ENCODE measurements at places on chromosomes 1 and 21.

- no peak for DNase-seq
These were observed 26.5 kb downstream of the RIPPLY3 start for GRCh38 chr21:37032877-37033471.

- DNase-seq, result no peak
These were observed 54.8 kb upstream of the SOD1 start for GRCh38 chr21:31604591-31605190.

DNA sequence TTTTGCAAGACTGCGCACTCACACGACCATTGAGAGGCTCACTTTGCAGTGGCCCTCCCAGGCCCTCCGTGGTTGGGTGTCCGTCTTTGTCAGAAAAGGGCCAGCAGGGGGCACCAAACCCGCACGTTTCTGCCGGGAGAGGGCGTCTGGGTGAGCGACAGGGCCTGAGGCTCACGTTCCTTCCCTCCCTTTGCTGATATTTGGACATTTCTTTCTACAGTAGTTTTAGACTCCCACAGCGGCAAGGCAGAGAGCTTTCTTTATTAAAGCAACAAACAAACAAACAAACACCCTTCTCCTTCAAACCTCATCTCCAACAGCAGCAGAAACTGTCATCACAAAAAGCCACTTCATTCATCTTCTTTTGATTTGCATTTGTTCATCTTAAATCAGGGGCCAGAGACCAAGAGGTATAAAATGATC lies 79.2 kb upstream of the WDR26 start:
- DNase-seq, result no peak

- DNase-seq, result no peak
These were observed 70.8 kb downstream of the SMYD2 start for GRCh38 chr1:214351551-214352277.

DNA sequence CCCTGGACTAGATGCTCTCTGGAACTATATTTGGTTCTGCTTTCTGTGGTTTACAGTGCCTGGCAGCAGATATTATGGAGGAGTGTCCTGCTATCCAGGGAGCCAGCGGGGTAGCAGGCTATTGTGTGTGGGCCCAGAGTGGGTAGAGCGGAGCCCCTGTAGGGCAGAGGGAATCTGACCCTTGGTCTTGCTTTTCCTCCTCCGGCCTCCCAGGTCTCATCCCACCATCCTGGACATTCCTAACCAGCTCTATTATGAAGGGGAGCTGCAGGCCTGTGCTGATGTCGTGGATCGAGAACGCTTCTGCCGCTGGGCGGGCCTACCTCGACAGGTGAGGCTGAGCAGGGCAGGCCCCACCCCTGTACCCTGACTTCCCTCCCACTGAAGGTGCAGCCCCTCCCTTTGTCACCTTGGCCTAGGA lies 9.1 kb downstream of the RHOC start:
- DNase-seq, result no peak

All from cortex of kidney (tissue), 1 donor.